ENCODE measurements at places on chromosomes 3 and 15.

- no peak for DNase-seq
Measured at GRCh38 chr15:39360452-39360851, 220.4 kb upstream of the THBS1 start.

- peak; percentile 3 for DNase-seq
Measured at GRCh38 chr3:138465925-138466324, 31.5 kb downstream of the ESYT3 start.

GRCh38 chr3:112038863-112039262, 4.3 kb downstream of the TMPRSS7 start:
- peak; percentile 90 for DNase-seq

DNA sequence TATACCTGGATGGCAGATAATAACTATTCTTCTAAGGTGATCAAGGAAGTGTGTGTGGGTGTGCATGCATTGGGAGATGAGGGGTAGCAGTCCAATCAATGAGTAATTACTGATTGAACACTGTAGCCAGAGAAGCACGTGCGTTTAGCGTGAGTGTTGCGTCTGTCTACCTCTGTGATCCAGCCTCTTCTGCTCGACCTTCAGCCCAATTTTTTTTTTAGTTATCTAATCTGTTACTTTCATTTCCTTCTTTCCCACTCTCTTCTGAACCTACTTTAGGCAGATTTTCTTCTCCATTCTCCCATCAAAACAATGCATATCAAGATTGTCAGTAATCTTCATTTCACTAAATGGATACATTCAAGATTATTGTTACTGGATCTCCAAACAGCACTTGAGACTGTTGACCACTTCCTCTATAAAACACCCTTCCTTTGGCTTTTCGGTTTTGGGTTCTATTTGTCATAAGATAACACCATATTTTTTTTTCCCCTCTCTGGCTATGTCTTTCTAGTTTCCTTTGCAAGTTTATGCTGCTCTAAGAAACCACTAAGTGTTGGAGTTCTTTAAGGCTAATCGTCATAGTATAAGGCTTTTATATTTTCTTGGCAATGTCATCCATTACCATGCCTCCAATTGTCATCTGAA, 41.0 kb downstream of the MCTP2 start:
- no peak for DNase-seq

- DNase-seq, result no peak
Measured at GRCh38 chr15:46409841-46410301, 775.0 kb downstream of the SQOR start.

- DNase-seq, result peak; percentile 65
Measured at GRCh38 chr3:132641837-132642538, 17.6 kb downstream of the ACAD11 start.

GRCh38 chr3:102979682-102980354, 545.0 kb downstream of the ZPLD1 start:
- no peak for DNase-seq

- no peak for DNase-seq
Measured at GRCh38 chr3:23319366-23320312, 116.5 kb downstream of the UBE2E2 start.

GRCh38 chr3:176785171-176785570, 412.1 kb downstream of the TBL1XR1 start:
- DNase-seq, result no peak

- no peak for DNase-seq
Measured at GRCh38 chr3:16906682-16907081, 21.9 kb downstream of the PLCL2 start.

GRCh38 chr15:60471314-60471713, 7.6 kb downstream of the ICE2 start:
- no peak for DNase-seq

DNA sequence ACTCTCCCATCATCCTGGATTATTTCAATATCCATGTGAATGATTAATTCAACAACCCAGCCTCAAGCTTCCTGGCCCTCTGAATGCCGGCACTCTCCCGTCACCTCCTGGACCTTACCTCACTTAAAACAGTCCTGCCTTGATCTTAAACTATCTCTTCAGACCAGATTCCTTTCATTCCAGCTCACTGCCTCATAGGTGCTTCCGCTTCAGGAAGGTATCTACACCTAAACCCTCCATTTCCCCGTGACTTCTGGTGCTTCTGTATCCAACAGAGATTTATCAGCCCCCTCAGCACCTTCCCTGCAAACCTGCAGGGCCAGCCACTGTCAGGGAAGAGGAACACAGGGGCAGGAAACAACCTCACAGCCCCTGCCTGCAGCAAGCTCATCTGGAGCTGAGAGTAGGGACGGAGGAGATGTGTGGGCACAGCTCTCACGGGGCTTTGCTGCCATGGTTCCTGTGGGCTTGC, 98.9 kb upstream of the TJP1 start:
- no peak for DNase-seq

DNA sequence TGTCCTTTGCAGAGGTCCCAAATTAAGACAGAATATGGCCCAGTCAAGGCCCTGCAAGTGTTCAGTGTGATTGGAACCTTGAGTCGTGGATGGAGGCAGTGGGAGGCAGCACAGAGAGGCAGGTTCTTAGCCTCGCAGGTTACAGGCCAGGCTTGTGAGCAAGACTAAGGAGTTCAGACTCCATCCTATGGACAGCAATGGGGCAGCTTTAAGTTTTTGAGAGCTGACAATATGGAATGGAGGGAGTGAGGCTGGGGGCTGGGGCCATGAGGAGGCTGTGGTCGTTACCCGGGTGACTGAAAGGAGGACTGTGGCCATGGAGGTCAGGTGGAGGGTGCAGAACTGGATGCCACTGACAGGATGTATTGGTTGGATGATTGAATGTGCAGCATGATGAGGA, 74.1 kb upstream of the PRR23C start:
- no peak for DNase-seq

DNA sequence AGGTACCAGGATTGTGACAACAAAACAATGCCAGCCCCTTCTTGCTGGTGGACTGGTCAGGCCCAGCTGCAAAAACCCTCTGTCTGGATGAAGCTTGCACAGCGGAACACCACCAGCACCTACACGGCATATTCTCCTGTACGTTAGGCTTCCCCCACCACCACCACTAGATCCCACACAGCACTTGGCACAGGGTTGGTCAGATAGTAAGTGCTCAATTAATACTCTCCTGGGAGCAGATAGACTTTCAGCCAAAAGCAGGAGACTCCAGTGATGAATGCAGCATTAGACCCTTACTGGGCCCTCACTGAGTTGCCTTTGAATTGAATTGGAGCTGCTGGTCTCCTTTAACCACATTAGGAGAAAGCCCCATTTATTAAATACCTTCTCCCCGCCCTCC, 97.9 kb downstream of the CPN2 start:
- no peak for DNase-seq

DNA sequence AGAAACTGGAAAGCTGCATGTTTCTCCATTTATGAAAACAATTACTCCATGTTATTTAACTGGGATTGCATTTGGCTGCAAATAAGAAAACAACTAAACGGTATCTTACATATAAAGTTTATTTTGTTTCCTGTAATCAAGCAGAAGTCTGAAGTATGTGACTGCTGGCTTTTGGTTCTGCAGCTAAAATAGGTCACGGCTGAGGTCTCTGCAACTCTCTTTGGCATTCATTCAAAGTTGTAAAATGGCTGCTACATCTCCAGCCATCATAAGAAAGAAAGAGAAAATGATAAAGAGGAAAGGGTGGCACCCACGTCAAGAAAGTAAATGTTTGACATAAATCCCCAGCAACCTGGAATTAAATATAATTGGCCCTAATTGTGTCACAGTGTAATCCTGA, 406.1 kb downstream of the TBC1D5 start:
- DNase-seq, result no peak

DNA sequence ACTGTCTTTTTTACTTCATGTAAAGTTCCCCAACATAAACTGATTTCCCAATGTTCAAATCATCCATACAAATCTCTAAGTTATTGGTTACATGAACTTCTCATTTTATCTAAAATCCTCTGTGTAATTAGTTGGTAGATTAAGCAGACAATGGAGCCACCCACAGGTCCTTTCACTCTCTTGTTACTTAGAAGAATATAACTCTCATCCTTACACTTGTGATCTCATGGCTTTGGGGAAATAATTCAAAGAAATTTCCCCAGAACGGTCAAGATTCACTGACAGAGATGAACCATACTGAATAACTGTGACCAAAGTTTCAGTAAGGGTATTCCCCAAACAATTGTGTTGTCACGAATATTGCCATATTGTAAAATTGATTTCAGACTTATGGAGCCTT, 1102.6 kb upstream of the EPHA6 start:
- DNase-seq, result no peak

DNA sequence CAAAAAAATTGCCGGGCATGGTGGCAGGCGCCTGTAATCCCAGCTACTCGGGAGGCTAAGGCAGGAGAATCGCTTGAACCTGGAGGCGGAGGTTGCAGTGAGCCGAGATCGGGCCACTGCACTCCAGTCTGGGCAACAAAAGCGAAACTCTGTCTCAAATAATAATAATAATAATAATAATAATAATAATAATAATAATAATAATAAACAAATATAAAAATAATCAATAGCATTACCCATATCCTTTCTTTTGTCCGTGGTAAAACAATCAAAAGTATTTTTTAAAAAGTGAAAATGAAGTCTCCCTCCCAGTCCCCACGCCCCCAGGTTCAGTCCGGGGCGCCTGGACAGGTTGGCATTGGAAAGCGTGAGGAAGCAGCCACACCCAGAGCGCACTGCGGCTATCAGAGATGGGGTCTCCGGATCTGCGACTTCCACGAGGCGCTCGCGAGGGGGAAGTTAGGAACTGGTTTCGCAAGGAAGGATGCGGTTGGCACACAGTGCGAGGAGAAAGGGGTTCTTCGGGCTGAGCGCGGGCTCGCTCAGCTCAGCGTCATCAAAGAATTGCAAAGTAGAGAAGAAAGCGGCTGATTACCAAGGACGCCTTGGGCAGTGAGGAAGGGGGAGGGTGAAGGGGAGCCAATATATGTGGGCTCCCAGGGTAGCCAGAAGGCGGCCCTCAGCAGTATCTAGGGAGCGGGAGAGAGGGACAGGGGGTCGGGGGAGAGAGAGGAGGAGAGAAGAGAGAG, 69.5 kb upstream of the EPHB3 start:
- DNase-seq, result peak; percentile 14

- no peak for DNase-seq
Measured at GRCh38 chr3:194852831-194853508, 167.3 kb downstream of the FAM43A start.

GRCh38 chr3:64093825-64094712, 70.8 kb upstream of the PSMD6 start:
- no peak for DNase-seq

DNA sequence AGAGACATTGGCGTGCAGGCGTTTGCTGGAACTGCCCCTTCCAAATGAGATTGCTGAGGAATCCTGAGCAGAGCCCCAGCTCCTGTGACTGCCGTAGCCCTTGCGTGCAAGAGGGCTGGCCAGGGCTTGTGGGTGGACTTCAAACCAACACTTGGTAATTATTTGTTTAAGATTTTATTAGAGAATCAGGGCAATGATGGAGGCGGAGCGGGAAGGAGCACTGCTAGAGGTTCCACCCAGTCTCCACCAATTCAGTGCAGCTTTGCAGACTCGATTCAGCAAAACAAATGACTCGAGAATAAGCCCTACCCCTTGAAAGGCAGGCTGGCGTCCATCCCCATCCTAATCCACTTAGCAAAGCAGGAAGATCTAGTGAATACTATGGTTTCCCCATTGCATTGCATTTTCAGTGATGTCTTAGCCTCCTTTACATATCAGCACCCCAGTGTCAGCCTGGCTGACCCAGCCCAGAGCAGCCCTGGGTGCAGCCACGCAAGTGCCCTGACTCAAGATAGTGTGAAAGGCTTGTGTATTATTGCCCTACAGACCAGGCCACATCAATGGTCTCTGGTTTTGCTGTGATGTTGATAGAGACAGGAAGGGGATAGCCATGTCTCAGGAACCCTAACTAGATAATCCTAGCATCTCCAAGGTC, 26.0 kb downstream of the GLDN start:
- peak; percentile 30 for DNase-seq

DNA sequence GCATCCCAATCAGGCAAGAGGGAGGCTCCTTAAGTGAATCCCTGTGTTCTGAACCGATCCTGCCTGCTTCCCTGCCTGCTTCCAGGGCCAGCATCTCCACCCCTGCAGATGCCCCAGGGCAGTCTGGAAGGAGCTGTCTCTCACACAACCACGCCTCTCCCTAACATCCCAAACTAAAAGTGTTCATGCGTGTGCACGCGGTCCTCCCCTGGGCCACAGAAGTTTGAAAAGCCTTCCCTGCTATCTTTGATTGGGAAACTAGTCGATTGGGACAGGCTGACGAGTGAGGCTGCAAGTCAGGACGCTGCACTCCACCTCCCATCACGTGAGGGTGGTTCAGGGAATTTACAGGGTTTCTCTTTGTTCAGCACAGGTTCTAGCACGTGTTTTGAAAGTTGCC, 340.9 kb upstream of the ICE2 start:
- DNase-seq, result no peak

- no peak for DNase-seq
Measured at GRCh38 chr3:60178931-60179653, 1072.2 kb downstream of the FHIT start.

- no peak for DNase-seq
Measured at GRCh38 chr3:126478581-126479310, 3.1 kb upstream of the ZXDC start.

GRCh38 chr3:142896201-142896755, 7.4 kb upstream of the PCOLCE2 start:
- DNase-seq, result no peak

Measured in DMS53 (cell line).